Hair follicular keratinocyte (primary cell): ENCODE measurements at places on chromosomes 1 and 21. TPM values are rescaled to one million over a fixed set of nuclear protein-coding genes. Genes with fewer than 3 reads are reported as not detected.

The GPR25 gene
- total RNA-seq: not detected in 2 replicates

The CFAP107 gene
- total RNA-seq: not detected in 2 replicates

The CDK11A gene
- total RNA-seq: 7.2 and 10.3 TPM in 2 replicates

The ICOSLG gene
- total RNA-seq: 0.57 and 1.0 TPM in 2 replicates

The ATP6V1G3 gene
- not detected in 2 replicates for total RNA-seq

The ADGRL2 gene
- 1.6 and 10.6 TPM in 2 replicates for total RNA-seq

The GSTM5 gene
- not detected in 2 replicates for total RNA-seq

The LCE2A gene
- not detected in 2 replicates for total RNA-seq

The VASH2 gene
- 0.04 TPM in 1 of 2 replicates, not detected in the other for total RNA-seq

The HORMAD1 gene
- not detected in 2 replicates for total RNA-seq

The ZNF669 gene
- total RNA-seq: 3.9 and 4.4 TPM in 2 replicates

The NKAIN1 gene
- not detected in 2 replicates for total RNA-seq

The QSOX1 gene
- total RNA-seq: 88.4 and 102 TPM in 2 replicates

The TCHH gene
- total RNA-seq: 0.04 TPM in 1 of 2 replicates, not detected in the other

The LENEP gene
- total RNA-seq: not detected in 2 replicates

The FCAMR gene
- not detected in 2 replicates for total RNA-seq
